Hypothalamus (tissue), 51 donors: ENCODE measurements at places on chromosomes 1 and 21.
A peak's percentile ranks its signal among the peaks of the same experiment; 100 is the strongest.

DNA sequence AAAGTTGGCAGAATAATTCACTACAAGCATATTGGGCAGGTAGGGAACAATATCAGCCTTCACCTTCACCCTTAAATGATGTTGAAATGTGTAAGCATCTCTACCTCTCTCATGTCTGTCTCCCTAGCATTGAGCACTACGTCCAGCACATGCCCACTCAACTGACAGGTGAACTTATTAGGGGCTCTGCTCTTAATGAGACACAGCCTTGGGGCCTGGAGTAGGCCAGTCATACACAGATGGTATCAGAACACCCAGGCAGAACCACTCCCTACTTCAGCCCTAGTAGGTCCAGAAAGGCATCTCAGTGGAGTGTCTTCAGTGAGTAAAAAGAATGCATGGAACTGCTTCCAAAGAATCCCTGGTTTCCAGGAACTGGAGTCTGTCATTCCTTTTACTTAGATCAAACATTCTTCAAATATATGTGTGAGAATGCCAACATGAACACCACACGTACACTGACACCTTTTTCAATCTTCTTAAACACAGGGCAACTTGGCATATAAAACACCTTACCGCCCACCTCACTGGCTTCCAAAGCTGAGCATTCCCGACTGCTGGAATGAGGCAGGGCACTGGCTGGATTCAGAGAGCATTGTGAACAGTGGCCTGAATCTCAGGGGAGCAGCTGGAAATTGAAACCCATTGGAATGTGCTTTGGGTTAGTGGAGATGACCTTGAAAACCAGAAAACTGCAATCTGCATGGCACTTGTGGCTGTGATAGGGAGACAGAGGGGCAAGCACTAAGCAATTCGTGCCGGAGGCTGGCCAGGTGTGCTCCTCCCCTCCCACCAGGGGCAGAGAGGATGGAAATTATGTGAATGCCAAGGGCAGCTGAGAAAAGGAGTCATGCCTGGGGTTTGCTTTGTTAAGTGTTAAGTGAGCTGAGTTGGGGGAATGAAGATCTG is 24.2 kb upstream of the HSD3B1 start:
- DNase-seq, result no peak

- no peak for DNase-seq
These were observed 72.6 kb upstream of the TARDBP start for GRCh38 chr1:10939654-10940450.

GRCh38 chr1:33300673-33301072 is 20.2 kb downstream of the A3GALT2 start:
- peak; percentile 17 for DNase-seq

GRCh38 chr21:38734646-38735365 is 70.9 kb upstream of the ETS2 start:
- DNase-seq, result no peak

DNA sequence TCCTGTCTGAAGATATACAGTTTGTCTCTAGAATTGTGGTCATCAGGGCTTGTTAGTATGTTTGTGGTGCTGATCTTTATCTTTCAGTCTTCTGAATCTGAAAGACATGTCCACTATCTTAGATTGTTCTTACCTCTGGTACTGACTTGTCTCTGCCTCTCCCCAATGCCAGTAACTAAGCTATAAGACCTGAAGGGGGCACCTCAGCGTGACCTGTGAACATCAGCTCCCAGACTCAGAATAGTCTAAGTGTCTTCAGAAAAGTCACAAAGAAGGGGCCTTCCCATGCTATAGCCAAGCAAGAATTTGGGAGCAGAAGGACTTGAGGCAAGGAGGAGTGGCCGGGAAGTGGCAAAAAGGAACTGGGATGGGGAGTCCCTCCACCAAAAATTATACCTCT is 178.1 kb downstream of the NTNG1 start:
- DNase-seq, result no peak

- DNase-seq, result no peak
These were observed 53.9 kb upstream of the LBR start for GRCh38 chr1:225481738-225482137.

DNA sequence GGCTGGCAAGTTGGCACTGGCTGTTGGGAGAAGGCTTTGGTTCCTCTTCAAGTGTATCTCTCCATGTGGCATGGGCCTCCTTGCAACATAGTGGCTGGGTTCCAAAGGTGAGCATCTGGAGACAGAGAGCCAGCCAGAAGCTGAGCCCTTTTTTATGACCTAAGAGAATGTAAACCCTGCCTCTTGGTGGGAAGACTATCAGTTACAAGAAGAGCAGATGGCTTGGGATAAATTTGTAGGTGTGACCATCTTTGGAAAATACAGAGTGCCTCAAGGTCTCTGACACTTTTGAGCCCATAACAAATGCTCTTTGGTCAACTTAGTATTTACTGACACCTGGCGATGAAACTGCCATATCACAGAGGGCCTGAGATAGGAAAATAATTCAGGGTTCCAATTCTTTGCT is 31.4 kb upstream of the PRELP start:
- DNase-seq, result no peak

DNA sequence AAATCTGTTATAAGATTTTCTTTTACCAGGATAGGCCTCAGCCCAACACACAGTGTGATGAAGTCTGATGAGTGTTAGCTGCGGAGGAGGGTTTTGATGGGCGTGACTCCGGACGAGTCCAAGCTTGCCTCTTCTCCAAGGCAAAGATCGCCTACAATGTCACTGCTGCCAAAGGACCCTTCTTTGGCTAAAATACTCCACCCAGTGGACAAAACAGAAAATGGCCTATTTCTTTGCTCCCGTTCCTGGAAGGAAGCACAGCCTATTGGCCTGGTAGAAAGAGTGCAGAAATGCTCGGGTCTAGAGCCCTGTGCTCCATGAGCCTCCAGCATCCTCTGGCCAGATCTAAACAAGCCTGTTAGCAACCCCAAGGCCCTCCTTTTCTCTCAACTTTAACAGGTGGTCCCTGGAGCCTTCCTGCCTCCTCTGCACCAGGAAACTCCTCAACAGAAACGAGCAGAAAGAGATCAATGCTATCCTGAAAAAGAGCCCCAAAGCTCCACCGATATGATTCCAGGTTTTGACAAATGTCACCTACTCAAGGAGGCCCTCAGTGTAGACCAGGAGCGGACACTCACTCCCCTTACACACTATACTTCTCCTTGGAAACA is 3.4 kb upstream of the CASQ2 start:
- DNase-seq, result no peak
